ENCODE measurements at places on chromosomes 1 and 21.
A peak's percentile ranks its signal among the peaks of the same experiment; 100 is the strongest.

DNA sequence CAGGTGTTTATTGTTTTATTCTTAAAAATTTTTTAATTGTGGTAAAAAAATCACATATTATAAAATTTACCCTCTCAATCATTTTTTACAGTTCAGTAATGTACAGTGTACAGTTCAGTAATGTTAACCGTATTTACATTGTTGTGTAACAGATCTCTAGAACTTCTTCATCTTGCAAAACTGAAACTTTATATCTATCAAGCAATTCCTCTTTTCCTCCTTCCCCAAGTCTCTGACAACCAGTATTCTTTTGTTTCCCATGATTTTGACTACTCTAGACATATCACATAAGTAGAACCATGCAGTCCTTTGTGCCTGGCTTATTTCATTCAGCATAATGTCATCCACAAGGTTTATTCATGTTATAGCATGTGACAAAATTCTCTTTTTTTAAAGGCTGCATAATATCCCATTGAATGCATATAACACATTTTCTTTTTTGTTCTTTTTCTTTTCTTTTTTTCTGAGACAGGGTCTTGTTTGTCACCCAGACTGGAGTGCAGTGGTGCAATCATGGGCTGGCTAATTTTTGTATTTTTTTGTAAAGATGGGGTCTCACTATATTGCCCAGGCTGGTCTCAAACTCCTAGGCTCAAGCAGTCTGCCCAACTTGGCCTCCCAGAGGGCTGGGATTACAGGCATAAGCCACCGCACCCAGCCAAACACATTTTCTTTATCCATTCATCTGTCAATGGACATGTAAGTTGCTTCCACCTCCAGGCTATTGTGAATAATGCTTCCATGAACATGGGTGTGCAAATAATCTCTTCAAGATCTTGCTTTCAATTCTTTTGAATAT, 17.2 kb upstream of the RCSD1 start:
- DNase-seq, result no peak

DNA sequence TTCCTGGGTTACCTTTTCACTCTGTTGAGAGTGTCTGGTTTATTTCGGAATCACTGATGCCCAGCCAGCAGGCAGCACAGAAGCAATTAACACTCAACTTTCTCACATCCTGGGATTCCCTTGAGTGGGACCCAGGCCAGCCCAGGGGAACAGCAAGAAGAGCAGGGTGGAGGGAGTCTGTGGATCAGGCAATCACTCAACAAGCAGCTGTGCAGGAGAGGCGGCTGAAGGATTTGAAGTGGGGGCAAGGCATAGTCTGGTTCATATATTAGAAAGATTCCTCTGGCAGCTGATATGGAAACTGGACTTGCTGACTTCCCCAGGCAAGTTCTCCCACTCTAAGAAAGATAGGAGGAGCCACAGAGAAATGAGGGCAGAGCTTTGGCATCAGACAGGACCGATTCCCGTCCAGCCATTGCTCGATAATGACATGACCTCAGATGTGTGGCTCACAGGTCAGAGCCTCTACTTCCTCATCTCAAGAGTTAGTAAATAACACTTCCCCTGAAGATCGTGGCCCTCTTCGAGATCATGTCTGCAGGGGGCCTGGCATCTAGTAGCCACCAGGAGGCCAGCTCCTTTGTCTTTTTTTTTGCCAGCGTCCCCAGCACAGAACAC, 12.4 kb downstream of the EPHA8 start:
- no peak for DNase-seq

DNA sequence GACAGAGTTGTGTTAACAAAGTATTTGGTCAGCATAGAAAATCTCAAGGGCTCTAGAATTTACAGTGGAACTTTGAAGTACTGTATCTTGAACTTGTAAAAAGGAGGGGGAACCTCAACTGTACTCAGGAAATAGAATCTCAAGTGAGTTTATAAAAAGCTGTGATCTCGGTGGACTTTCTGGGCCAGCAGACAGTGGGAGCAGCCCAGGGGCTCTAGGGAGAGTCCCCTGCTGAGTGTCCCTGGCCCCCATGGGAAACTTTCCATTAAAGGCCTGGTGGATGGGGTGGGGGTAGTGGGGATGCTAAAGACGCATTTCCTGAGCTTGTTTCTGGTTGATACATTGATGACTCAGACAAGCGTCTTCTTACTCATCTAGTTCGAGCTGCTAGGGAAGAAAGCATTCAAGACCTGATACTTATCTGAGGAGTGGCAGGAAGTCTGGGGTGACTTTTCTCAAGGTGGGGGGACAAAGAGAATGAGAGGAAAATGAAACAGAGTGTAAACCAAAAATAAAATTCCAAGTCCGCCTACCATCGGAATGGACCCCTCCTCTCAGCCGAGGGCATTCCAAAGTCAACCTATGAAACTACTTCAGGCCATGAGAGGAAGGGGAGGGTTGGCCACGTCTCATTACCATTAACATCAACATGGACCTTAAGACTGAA, 65.5 kb downstream of the NID1 start:
- peak; percentile 55 for DNase-seq

DNA sequence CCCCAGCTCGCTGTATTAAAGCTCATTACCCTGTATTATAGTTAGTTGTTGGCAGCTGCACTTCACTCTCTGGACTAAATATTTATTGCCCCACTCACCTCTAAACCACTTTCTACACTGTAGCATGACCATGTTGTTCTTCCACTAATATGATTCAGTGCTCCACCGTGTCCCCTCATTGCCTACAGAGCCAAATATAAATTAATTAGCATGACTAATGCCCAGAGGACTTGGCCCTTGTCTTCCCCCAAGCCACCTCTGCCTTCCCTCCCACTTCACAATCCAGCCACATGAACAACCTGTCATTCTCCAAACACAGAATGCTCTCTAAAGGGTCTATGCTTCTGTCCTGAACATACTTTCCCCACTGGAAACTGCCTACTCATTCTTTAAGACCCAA, 276.5 kb downstream of the PLPP3 start:
- no peak for DNase-seq

GRCh38 chr1:42335809-42336518, 929 bp upstream of the FOXJ3 start:
- DNase-seq, result no peak

- DNase-seq, result no peak
Observed at GRCh38 chr21:43654806-43655489, 4.3 kb downstream of the HSF2BP start.

- no peak for DNase-seq
Observed at GRCh38 chr1:55530749-55531478, 315.8 kb upstream of the USP24 start.

Measured in NK-92 treated with Interleukin-12 subunit alpha and Interleukin-12 subunit beta, amount 100 ng/mL, for 24 hours (cell line).